ENCODE measurements at places on chromosomes 3 and 15.

DNA sequence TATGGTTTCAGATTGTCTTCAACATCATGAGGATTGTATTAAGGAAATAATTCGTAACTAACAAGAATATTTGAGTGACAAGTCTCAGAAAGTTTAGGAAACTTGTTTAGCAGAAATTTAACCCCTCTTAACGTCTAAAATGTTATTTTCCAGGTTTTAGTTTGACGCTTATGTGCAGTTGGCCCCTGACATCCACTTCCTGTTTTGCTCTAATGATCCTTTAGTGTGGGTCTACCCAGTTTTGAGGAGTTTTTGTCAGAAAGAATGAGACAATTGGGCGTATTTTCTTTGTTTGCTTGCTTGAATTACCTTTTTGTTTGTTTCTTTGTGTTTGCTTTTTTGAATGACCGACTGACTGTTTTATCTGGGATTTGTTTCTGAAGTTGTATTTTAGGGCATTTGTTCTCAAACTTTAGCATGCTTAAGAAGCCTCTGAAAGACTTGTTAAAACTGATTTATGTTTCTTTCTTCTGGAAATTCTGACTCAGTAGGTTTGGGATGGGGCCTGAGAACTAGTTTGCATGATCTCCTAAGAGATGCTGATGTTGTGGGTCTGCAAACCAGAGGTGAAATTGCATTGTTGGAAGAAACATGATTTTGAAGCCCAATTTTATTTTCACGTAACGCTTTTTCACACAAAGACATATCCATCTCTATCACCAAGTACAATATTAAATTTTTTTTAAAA, 20.6 kb downstream of the RBMS3 start:
- DNase-seq: no peak

DNA sequence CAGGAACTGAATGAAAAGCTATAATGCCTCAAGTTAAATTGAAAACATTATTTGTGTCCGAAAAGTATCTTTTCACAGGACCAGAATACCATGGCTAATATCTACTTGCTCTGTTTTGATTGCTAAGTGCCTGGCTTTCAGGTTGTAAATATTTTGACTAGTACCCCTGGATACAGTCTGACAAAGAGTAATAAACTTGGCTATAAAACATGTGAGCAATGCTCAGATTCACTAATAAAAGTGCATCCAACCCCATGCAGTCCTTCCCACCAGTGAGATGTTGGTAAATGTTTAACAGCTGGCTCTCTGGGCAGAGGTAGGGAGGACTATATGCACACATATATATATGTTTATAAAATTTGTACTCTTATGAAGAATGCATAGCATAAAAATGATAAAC, 281.8 kb upstream of the TGFBR2 start:
- DNase-seq: no peak

DNA sequence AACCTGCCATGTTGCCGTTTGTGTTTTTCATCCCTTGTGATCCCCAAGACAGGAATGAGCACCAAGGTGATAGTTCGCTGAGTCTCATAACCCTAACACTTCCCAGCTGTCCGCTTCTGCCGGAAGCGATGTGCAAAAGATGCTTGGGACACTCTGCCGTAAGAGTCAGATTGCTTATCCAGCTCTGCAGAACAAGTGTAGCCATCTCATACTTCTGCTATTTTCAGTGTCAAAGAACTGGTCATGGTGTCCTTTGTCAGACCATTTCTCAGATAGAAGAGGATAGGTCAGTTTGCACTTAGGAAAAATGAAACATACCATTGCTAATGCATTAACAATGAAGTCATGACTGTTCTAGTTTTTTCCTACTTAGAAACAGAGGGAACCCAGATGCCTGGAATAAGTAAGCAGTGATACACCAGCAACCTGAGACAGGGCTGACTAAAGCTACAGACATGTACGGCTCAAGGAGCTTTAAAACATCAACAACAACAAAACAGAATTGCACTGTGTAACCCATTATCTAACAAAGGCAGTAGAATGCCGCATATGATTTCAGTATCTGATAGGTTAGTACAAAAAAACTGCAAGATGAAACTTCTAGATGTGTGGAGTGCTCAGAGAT, 134.0 kb upstream of the IL12A start:
- peak; percentile 84 for DNase-seq

DNA sequence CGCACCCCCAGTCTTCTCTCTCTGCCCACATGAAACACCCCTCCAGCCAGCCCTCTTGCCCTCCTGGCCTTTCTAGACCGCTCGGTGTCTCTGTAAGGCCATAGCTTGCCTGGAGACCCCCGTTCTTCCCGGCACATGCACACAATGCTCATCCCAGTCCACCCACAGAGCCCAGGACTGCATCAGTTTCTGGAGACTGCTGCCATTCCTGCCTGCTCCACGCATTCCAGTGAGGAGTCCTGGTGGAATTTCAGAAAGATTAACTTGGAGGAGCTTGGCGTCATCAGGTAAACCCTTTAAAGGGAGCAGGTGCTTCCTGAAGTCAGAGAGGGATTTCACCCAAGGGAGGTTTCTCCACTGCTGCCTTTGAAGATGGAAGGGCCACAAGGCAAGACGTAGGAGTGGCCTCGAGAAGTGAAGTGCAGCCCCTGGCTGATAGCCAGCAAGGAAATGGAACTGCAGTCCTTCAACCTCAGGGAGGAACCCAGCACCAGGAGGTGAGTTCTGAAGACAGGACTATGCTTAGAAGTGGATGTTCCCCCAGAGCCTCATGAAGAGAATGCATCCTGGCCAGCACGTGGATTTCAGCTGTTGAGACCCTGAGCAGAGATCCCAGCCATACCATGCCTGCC, 19.2 kb downstream of the SLC41A3 start:
- DNase-seq: no peak

GRCh38 chr15:89030311-89030710, 57.9 kb upstream of the ABHD2 start:
- no peak for DNase-seq

- no peak for DNase-seq
Measured at GRCh38 chr15:72220687-72221086, 10.3 kb downstream of the PKM start.

DNA sequence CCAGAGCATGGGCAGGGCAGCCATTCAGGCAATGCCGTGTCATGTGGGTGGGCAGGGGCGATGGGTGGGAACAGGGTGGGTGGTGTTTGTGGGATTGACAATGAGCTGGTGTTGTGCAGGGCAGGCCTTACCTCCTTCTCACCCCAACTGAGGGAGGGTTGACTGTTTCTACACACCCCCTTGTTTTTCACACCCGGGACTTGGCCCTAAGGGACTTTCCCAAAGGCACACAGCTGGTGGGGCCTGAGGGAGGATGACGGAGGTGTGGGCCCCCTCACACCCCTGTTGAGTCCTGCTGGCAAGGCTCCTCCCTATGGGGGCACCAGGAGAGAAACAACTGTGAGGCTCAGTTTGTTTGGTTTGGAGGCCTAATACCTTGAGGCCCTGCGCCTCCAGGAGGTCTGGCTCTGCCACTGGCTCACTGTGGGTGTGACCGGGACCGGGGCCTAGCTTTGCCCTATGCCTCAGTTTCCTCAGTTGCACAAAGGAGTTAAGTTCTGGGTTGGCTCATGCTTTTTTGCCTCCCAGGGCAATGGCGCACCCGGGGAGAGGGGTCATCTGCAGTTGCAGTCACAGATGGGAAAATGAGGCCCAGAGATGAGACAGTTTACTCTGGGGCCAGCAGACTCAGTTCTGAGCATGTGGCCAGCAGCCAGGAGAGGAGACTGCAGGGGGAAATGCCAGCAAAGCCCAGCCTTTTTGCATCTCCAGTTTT, 5.1 kb upstream of the DNAH1 start:
- DNase-seq: no peak

GRCh38 chr3:188052169-188053035, 101.6 kb upstream of the LPP start:
- no peak for DNase-seq

DNA sequence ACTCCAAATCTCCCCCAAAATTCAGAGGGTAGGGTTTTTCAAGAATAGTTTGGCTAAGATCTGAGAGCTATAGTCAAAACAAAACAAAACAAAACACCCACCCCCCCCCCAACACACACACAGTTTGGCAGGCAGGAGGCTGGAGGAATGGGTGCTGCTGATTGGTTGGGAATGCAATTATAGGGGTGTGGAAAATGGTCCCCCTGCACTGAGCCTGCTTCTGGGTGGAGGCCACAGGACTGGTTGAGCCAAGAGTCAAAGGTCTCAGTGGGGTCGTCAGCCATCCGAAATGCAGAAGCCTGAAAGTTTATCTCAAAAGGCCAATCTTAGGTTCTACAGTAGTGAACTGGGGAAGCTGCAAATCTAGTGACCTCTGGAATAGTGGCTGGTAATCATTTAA, 2.5 kb upstream of the HACD2 start:
- DNase-seq: no peak

DNA sequence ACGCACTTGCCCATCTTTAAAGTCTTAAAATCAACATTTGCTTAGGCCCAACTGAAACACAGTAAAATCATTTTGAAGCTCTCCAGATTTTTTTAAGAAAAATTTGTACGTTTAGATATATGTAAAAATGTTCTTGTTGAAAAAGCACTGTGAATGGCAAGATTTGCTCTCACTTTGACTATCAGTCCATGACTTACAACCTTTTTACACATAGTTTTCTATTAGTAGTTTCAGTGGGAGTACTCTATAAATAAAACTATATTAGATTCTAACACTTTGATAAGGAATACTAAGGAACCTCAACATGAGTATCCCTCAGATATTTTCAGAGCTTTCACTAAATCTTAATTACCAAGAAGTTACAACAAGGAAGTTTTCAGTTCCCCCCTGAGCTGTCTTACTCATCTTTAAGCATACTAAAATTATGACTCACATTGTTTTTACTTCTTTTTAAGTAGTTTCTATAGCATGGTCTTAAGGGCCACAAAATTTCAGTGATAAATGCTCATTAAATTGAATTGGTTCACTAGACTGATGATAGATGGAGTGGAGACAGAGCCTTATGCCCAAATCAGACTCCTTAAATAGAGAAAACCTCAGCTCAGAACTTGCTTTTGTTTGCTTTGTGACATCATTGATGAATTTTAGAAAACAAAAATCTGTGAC, 31.6 kb upstream of the RAP2B start:
- DNase-seq: peak; percentile 36

DNA sequence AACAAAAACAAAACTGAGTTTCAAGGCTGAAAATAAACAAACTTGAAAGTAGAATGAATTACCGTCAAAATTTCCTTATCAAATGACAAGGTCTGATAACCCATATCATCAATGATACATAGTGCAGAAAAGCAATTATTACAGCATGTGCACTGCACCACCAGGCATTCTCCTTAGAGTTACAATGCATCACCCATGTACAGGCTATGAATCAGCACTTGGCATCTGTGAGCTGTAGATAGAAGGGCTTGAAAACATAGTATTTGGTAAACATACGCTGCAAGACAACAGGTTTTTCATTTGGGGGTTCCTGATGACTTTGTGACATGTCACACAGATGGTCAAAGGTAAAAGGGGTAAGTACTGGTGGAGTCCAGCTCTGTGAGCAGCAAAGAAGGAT, 265.1 kb downstream of the CTNNB1 start:
- no peak for DNase-seq

DNA sequence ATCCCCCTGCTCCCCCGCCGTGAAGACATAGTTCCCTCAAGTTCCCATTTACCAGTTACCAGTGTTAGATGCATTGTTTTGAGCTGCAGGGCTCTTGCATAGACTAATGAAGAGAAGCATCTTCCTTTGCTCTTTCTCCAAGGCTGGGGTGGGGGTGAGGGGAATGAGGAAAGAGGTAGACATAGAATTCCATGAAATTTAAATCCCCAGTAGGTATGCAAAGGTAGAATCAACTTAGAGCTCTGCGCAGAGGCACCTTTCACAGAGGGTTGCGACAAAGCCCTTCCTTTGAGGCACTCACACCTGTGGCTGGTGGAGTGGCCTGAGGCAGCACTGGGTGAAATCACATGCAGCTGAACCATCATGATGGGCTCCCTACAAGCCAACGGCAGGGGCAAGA, 101.3 kb downstream of the WDR76 start:
- DNase-seq: no peak

GRCh38 chr3:14472471-14473351, 67.4 kb downstream of the GRIP2 start:
- DNase-seq: peak; percentile 82

- DNase-seq: no peak
Measured at GRCh38 chr3:48038971-48039481, 22.8 kb upstream of the MAP4 start.

DNA sequence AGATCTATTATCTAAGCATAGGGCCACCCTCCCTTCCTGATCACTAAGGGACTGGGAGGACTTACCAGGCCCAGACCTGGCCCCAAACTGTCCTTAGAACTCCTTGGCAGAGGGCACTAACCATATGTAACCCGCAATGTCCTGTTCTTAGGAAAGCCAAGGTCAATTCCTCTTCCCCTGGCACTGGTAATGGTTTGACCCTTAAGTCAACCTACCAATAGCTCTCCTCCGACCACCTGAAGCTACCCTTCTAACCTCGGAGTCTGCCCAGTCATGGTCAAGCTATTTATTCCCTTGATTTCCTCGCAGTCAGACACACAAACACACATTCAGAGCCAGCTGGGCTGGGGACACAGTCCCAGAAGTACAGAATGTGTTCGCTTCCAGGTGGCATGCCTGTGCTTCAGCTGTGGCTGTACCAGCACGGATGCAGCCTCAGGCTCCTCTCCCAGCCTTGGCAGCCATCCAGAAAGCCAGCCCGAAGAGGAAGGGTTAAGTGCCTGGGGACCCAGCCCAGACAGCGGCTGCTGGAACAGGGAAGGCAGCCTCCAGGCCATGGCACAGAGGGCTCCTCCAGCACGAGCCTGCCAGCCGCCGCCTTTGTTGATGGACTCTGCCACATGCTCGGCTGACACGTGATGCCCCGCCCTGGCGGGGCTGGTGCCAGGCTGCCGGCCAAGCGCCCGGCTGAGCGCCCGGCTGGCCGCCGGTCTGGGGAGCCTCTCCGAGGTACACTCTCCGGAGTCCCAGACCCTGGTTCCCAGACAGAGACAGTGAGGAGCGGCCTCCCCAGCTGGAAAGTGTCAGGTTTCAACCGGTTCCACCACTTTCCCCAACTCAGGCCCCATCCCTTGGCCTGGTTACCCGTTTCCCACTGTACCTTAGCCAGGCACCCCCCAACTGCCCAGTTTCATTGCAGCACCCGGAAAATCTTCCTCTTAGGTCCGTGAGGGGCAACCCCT, 5.5 kb downstream of the BMF start:
- DNase-seq: no peak

GRCh38 chr3:153652076-153652475, 469.1 kb upstream of the ARHGEF26 start:
- no peak for DNase-seq

- DNase-seq: no peak
Measured at GRCh38 chr3:161314836-161315395, 56.4 kb downstream of the SPTSSB start.

GRCh38 chr3:51799879-51800749, 21.1 kb upstream of the IQCF6 start:
- peak; percentile 70 for DNase-seq

DNA sequence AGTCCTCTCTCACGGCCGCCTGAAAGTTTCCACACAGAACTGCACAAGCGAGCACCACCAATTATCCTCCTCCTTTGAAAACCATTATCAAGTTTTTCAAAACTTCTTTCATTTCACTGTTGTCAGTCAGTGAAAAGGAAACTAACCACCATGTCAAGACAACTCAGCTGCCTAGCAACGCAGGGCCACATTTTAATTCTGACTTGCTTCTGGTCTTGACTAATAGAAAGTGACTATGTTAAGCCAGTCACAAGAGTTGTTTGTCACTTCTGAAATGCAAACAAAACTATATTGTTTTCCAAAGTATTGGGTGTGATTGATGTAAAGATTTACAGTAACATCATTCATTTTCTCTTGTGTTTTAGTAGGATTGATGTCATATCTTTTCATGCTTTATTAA, 612.8 kb upstream of the AGTR1 start:
- no peak for DNase-seq

- no peak for DNase-seq
Measured at GRCh38 chr15:72796515-72797337, 13.2 kb upstream of the ADPGK start.

GRCh38 chr15:49438962-49439631, 16.1 kb downstream of the FGF7 start:
- no peak for DNase-seq
